CD4-positive, alpha-beta T cell treated with Interleukin-1 beta for 1 hour (primary cell): ENCODE measurements at places on chromosomes 4 and X.

- DNase-seq: no peak
Measured at GRCh38 chr4:84579403-84579776, 3.5 kb upstream of the CDS1 start.

- DNase-seq: peak; percentile 98
Measured at GRCh38 chr4:118278473-118279274, 74.1 kb downstream of the PRSS12 start.

DNA sequence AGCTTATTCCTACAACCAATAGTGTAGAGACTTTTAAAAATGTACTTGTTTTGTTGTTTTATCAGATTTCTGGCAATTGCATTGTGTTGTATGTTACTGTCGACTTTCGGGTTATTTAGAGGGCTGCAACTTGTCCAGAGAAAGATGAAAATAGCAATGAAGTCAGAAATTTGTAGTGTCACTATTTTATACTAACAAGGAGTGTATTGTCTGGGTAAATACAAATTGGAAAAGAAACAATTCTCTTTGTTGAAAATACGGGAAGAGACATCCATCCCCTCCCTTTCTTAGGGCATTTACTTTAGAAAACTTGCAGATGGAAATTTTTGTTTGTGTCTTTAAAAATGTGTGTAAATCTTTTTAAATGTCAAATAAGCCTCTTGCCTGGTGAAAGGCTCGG is 792.0 kb downstream of the PCDH18 start:
- no peak for DNase-seq

- no peak for DNase-seq
Measured at GRCh38 chr4:94939791-94940519, 182.2 kb downstream of the BMPR1B start.

DNA sequence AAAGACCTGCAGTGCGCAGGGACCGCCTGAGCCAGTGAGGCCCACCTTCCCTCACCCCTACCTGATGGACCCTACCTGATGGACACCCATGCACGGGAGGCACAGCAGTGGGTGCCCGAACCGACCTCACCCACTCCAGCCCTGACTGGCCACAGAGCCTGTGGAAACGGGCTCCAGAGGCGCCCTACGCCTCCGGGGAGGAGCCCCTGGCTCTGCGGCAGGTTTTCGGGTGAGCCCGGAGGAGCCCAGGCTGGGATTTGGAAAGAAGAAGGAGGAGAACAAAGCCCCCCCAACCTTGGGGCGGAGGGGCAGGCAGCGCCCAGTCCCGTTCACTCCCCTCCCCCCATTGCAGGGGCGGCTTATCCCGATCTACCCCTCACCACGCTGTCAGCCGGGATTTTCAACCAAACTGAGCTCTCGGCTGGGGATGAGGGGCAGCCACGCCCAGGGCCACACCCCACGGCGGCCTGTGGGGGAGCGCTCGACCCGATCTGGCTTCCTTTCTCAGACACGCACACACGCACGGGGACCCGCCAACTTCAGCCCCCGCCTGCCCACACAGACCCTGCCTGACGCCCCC is 675 bp downstream of the L1CAM start:
- no peak for DNase-seq

DNA sequence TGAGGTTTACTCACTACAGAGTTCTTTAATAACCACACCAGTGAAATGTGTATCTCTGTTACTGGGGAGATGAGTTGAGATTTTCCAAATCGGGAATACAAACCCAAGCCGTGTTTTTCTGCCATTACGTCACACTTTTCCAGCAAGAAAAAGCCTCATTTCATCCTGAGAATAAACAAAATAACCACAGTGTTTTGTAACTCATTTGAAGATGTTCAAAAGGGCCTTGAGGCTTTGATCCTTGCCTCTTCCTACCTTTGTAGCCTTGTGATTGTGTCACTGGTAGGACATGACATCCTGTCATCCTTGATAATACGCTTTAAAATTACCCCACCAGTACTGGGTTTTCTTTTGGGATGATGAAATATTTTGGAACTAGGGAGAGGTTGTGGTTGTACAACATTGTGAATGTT is 2.9 kb downstream of the USP11 start:
- DNase-seq: no peak

DNA sequence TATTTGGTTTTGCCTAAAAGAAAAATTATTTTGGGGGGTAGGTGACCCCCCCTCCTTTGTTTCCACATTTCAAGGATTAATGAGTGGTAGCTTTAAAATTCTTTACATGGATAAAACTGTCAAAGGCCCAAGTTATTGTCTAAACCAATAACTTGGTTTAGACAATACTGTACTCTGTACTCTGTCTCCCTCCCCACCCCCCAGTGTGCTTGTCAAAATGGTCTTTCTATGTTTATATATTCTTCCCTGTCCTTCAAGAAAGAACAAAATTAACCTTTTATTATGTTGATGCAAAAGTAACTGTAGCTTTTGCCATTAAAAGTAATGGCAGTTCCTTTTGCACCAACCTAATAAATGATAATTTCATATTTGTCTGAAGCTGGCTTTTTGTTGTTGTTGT is 9.5 kb upstream of the RGN start:
- no peak for DNase-seq

- DNase-seq: no peak
Measured at GRCh38 chrX:77527233-77528001, 80.2 kb downstream of the FGF16 start.

DNA sequence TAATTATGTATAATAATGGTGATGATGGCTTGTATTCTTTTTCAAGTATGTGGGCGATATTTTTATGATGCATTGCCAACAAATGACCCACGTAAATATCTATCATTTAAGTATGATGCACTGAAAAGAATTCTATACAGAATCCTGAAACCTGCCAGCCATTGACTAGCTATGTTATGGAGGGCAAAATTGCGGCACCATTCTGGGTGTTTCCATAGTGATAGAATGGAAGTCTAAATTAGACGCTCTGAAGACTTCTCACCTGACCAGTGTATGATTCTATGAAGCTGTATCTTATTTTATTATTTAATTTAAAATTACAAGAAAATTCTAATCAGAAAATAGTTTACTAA is 677 bp upstream of the CENPC start:
- no peak for DNase-seq

DNA sequence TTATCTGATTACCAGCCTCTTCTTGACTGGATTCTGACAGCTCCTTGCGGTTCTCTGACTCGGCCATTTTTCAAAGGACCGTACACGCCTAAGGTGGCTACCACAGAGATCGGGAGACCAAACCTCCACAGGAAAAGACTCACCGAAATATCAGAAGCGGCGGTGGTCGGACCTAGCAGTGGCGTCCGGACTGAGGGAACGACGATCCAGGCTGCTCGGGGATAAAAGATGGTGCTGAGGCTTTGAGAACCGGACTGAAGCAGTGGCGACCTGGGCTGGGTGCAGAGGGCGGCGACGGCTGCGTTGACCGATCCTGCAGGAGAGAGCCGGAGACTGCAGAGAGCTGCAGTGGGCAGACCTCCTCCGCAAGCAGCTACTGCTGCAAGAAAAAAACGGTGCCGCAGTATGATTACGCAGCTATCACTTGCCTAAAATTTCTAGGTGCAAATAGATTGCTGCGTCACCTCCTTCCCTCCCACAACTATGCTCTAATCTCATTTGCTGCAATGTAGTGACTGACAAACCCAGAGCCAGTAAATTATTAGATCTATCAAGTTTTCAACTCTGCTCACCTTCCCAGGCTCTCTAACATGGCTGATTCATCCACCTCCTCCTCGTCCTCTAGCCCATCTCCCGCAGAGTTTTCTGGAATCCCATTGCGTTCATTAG is at the start of gene NAP1L2:
TSS of gene NAP1L2 (minus strand) at position 426 of the 669 bp plus-strand sequence. CDS start at position 67, 359 bp downstream.
- peak; percentile 55 for DNase-seq

- no peak for DNase-seq
Measured at GRCh38 chr4:91171217-91171616, 1044.0 kb downstream of the CCSER1 start.

GRCh38 chrX:1507511-1508463 is 29.2 kb downstream of the P2RY8 start:
- peak; percentile 60 for DNase-seq

GRCh38 chrX:153722704-153723350 is 1.4 kb downstream of the BCAP31 start:
- no peak for DNase-seq

DNA sequence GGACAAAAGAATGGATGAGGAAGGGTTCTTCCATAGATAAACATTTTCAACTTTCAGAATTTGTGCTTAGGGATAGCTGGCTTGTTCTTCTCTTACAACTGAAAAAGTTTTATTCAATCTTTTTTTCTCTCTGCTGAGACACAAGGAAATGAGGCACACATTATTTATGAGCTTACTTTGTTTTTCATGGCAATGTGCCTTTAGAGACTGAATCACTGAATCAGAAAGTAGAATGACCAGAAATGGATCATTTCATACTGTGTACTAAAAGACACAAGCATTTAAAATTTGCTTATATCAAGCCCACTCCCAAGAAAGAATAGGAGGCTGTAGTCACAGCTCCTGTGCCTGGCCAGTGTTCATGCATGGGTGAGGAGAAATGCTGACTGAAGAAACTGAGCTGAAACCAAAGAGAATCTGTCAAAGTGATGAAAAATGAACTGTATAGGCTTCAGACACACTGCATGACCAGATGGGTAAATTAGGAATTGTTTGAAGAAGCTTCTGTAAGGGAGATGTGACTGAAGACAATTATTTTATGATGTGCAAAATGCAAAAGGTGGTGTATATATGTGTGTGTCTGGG is 413.8 kb downstream of the RAPGEF2 start:
- DNase-seq: no peak

DNA sequence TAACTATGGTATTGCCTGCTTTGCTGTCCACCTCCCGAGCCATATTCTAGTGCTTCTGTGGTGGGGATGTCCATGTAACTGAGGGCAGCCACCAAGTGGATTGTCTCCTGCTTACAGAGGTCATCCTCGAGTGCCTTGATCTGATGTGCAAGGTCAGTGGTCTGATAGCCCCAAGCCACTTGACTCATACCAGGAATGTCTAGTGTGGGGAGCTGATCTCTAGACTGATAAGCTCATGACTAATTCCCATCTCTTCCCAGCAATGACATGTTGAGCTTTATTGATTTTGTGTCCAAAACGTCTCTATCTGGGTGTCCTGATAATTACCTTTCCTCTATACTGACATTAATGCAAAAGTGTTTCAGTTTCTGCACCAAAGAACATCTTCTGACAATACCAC is 168.4 kb upstream of the WDR1 start:
- DNase-seq: no peak

DNA sequence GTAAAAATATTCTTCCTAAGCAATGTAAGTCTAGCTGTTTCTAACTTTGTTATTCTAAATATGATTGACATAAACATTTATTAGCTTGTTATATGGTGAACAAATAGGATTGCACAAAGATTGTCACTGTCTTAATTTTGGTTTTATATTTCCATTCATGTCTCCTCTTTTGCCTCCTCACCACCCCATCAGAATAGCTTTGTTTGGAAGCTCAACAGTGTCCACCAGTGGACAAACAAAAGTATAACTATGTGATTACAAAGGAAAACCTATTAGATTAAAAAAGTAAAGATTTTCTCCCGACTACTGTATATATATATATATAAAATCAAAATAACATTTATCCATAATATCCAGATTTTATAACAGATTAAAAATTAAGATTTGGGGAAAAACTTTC is 468.2 kb downstream of the ZIC3 start:
- DNase-seq: no peak

GRCh38 chr4:156896527-156896926 is 75.1 kb downstream of the PDGFC start:
- no peak for DNase-seq

GRCh38 chrX:11329021-11329420 is 35.8 kb downstream of the AMELX start:
- no peak for DNase-seq

- DNase-seq: no peak
Measured at GRCh38 chr4:178784491-178784890, 1342.3 kb upstream of the AGA start.
